Transverse colon (tissue), 4 donors: ENCODE measurements at places on chromosomes 2 and 18. TPM values are rescaled to one million over a fixed set of nuclear protein-coding genes. Genes with fewer than 3 reads are reported as not detected.

DNA sequence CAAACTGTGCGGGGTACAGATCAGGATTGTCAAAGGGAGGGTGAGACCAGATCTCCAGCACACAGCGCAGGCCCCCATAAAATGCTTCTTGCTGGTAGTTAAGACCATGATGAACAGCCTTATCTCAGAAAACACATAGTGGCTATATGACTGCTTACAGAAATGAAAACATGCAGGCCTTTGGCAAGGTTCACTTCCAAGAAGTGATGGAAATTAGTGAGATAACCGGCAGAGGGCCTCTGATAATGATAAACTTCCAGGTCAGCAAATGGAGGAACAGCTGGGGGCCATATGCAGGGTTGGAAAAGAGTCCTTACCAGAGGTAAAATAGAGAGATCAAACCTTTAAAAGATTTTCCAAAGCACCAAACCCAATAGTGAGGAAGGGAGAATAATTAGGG is 46.6 kb downstream of the CFAP221 start:
- H3K27me3 ChIP-seq, result no peaks in the 10 kb centered on the region
- H3K36me3 ChIP-seq, result no peaks in the 10 kb centered on the region
- H3K4me1 ChIP-seq, result no peaks in the 10 kb centered on the region
- DNase-seq, result no peak
- H3K27ac ChIP-seq, result no peak overlapping the region

GRCh38 chr2:144459286-144459685 is 60.6 kb downstream of the ZEB2 start:
- no peaks in the 10 kb centered on the region for H3K36me3 ChIP-seq
- H3K27me3 ChIP-seq, result peaks cover 62% of the 10 kb centered on the region
- H3K27ac ChIP-seq, result peak overlapping the region; percentile 8
- no peak overlapping the region for H3K4me3 ChIP-seq
- no peaks in the 10 kb centered on the region for H3K4me1 ChIP-seq
- no peak for DNase-seq

- H3K27me3 ChIP-seq, result no peaks in the 10 kb centered on the region
- H3K27ac ChIP-seq, result no peak overlapping the region
- no peaks in the 10 kb centered on the region for H3K36me3 ChIP-seq
- no peak overlapping the region for H3K4me3 ChIP-seq
These were observed 62.8 kb upstream of the NEUROD1 start for GRCh38 chr2:181742922-181743722.

Gene GORASP2
- total RNA-seq, result 43.7 TPM

Gene INHA
- total RNA-seq, result not detected

Gene FTCDNL1
- total RNA-seq, result 2.7 TPM

Gene DUSP2
- not detected for total RNA-seq
